ENCODE measurements at places on chromosomes 6 and 20.

DNA sequence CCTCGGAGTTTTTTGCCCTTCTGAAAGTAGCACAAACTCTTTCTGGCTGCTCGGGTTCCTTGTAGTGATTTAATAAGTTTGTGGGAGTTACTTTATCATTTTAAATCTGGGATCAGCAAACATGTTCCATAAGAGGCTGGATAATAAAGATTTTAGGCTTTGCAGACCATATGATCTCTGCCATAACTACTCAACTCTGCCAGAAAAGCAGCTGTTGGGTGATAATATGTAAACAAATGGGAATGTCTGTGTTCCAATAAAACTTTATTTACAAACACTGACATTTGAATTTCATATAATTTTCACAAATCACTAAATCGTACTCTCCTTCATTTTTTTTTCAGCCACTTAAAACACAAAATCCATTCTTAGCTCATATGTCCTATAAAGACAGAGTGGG, 3.9 kb upstream of the STMND1 start:
- no peak for DNase-seq

DNA sequence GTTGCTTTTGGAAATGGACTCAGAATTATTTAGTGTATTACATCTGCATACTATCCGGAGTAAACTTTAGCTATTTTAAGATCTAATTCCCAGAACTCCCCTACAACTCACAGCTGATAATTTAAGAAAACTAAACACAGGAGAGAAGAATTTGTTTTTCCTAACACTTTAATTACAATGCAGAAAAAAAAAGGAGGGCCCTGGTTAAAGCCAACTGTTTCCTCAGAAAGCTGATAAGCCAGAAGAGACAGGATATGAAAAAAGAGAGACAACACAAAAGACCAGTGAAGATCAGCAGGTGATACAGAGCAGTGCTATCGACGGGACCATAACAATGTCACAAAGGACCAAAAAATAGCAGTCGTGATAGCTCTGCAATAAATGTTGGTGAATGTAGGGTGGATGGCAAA, 5.8 kb downstream of the IFNGR1 start:
- DNase-seq = no peak

DNA sequence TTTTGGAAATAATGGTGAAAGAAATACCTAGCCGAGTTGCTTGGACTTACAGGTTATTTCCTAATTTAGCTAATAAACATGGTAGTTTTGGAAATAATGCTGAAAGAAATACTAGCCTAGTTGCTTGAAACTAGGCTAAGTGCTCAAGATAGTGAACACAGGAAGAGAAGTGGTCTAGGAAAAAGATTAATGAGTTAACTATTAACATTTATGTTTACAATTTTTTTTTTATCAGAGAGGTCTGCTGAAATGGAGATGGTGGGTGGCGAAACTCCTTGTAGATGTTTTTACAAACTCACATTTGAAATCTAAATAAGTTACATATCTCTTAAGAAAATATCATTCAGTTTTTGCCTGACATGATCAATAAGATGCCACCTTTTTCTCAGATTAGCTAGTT, 39.2 kb downstream of the MAPK14 start:
- DNase-seq = no peak

- DNase-seq = no peak
Observed at GRCh38 chr20:33343521-33343920, 57.8 kb downstream of the CDK5RAP1 start.

DNA sequence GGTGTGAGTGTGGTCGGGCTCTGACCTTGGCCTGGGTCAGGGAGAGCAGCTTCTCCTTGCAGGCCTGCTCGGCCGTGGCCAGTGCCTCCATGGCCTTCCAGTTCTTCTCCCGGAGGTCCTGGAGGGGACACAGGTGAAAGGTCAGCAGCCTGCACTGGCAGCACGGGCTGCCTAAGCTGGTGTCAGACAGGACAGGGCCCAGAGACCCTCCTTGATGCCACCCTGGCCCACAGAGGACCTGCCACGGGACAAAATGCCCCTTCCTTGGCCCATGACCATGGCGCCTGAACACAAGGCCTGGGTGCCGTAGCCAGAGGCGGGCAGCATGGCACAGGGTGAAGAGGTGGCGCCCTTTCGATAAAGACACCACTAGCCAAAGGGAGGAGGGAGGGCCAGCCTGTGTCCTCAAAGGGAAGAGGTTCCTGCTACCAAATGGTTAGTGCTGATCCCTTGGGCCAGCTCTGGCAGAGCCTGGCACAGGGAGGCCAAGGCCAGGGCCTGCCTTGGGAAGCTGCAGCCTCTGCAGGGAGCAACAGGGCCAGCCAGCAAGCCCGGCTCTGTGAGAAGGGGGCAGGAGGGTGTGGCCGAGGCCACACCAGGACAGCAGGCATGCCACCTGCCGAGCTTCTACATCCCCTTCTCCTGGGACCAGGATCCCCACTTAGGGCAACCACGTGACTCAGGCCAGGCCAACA, 54.8 kb downstream of the DSTN start:
- DNase-seq = no peak

DNA sequence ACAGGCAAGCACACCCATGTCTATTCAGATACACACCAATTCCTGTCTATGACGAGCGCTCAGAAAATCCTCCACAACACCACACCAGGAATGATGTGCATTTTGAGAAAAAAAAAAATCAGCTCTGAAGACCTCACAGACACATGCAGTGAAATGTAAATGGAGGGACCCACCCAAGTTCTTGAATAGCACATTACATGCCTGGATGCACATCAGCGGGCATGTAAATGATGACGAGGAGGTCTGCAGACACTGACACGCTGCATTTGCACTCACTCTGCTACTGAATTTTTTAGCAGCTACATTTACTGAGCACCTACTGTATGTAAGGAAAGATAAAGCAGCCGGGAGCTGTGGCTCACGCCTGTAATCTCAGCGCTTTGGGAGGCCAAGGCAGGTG, 14.7 kb downstream of the NRSN2 start:
- DNase-seq = no peak

DNA sequence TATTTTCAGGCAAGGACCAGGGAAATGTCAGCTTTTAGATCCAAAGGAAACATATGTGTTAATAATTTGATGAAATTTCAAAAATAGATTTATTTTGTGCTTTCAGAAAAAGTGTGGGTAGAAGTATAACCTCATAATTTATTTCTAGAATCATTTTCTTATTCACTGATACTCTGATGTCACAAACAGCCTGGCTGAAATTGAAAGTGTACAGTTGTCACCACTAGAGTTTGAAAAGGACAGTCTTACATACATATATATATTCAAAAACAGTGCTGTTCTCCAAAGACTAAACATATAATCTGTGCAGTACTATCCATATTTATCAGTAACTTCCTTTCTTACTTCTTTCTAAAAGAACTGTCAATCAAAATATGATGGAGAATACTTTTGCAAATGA, 254.4 kb upstream of the KCNQ5 start:
- DNase-seq = no peak

GRCh38 chr6:91276315-91276714, 689.4 kb upstream of the MAP3K7 start:
- DNase-seq = no peak

DNA sequence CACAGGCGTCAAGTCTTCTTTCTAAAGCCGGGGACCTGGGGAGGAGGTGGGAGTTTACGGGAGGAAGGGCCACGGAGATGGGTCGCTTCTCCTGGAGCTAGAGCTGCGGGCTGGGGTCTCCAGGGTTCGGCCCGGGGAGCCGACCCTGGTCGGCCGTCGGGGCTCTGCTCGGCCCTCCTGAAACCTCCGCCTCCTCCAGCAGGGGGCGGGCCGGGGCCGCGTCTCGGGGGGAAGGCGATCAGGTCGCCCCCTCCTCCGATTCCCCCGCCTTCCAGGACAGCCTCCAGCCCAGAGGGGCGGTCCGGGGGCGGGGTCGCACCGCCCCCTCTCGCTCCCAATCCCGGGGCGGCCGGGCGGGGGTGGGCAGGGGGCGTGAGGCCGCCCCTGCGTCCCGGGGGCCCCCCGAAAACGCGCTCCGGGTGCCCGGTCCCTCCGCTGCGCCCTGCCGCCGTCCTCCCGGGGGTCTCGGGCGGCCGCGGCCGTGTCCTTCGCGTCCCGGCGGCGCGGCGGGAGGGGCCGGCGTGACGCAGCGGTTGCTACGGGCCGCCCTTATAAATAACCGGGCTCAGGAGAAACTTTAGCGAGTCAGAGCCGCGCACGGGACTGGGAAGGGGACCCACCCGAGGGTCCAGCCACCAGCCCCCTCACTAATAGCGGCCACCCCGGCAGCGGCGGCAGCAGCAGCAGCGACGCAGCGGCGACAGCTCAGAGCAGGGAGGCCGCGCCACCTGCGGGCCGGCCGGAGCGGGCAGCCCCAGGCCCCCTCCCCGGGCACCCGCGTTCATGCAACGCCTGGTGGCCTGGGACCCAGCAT, at the start of gene CEBPB:
CEBPB (plus strand) TSS at position 580 of the 814 bp plus-strand sequence; CDS start at position 784, 204 bp downstream.
- peak; percentile 59 for DNase-seq

DNA sequence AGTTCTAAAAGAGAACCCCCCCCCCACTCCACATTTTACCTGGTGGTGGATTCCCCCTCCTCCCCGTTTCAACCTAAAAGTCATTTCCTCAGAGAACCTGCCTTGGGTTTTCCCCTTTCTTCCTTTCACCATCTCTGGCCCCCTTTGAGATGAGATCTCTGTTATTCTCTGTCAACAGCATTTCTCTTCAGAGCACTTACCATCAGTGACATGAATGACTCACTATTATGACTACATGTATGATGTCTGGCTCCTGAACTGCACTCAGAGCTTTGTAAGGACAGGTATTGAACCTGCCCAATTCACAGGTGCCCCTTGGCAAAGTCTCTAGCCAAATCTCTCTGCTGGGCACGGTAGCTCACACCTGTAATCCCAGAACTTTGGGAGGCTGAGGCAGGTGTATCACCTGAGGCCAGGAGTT, 61.4 kb upstream of the JARID2 start:
- DNase-seq = no peak

DNA sequence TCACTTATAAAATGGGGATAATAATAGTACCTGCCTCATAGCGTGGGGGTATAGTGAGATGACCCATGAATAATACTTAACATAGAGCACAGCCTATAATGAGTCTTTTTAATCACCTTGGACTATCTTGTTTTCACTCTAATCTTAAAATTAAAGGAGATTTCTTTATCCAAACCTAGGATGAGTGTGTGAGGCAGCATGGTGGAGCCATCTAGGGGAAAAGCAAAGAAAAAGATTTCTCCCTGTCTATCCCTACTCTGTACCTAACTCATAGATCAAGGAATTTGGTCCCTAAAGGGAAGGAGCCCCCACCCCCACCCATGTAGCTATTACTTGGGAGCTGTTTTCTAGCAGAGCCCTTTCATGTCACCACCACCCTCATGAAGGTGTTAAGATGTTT, 45.2 kb upstream of the PAK5 start:
- no peak for DNase-seq

DNA sequence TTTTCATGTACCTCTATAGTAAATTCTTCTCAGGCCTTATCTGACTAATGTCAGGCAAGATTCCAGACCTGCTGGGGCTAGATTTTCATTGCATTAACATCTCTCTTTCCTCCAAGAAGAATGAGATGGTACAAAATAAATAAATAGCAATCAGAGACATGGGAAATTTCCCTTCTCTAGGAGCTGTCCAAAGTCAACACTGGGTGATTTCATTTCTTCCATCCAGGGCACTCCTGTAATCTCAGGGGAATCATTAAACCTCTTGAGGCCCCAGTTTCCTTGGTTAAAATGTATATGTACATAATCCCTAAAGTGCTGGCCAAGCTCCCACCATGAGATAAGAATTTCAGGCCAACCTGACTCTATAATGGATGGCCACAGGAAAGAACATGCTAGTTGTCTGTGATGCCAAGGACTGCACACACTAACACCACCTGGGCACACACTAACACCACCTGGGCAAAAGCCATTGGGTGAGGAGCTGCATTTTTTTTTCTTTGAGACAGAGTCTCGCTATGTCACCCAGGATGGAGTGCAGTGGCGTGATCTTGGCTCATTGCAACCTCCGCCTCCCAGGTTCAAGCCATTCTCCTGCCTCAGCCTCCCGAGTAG, 912 bp downstream of the IL17F start:
- DNase-seq = no peak

GRCh38 chr6:45386501-45386900, 8.8 kb upstream of the SUPT3H start:
- DNase-seq = no peak

DNA sequence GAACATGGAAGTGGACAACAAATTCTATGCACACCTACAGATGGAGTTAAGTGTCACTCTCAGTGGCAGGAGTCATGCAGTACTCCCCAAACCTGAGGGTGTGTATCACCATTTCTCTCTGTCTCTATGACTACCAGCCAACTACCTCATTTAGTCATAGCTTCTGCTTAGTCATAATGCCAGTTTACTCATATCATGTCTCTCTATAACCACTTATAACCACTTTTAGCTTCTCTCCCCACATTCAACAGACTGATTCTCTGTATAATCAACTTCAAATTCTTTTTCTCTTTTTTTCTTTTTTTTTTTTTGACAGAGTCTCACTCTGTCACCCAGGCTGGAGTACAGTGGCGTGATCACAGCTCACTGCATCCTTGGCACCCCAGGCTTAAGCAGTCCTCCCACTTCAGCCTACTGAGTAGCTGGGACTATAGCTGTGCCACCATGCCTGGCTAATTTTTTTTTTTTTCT, 13.8 kb upstream of the GTF3C6 start:
- DNase-seq = no peak

DNA sequence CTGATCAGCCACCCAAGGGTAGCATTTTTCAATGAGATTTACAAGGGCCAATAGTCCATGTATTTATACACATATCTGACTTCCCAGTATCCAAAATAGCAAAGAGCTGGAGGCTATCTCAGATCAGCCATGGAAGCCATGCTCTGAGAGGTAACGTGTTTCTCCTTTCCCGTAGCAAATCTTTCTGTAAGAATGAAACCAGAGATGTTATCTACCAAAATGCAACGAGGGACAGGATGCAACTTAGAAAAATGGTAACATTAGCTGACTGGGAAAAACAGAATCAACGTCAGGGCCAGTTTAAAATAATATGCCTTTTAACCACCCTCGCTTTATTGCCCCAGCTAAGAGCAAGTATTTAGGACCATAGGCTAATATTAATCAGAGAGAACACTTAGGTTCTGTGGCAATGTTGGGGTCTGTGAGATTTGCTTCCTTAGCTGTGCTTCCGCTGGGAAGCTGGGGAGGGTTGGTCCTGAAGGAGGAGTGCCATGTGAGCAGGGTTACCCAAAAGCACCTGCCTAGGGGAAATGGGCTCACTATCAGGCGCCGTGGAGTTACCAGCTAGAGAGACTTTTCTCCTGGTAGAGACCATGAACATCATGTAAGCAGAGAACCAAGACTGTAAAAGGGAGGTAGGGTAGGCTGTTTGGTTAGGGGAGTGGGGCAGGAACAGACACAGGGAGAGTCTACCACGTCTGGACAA, 1.2 kb downstream of the ZNF831 start:
- no peak for DNase-seq

Data from activated naive CD4-positive, alpha-beta T cell (primary cell).